HT1080 (cell line): ENCODE measurements at places on chromosomes 12 and 14.

DNA sequence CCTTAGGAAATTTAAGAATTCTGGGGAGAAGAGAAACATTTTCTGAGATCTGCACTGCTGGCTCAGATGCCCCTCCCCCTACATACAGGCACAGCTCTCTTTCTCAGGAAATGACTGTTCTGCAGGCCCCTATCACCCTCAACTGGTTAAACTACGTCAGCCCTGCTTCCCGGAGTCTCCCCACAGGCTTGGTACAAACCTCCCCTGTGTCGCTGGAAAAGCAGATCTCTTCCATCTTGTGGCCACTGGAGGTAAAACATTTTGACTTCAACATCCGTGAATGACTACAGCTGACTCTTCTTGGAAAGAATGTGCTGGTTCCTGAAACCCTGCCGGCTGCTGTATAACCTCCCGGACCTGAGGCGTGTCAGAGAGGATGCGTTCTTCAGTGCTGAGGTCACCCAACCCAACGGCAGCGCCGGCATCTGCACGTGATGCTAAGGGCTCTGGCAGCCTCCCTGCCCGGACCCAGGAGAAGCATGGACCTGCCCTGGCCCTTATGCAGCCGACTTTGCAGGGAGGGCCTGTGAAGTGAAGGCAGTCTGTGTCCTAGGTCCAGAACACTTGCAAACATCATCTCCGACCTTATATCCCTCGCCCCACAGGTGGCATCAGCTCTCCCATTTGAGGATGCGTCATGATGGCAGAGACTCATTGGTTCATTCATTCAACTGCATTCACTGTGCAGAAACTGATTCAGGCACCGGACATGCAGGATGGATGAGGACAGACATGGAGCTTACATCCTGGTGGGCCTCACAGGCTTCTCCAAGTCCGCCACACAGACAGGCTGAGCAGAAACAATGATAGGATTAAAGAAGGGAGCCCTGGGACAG is 129.2 kb downstream of the GCH1 start:
- peak; percentile 99 for DNase-seq

DNA sequence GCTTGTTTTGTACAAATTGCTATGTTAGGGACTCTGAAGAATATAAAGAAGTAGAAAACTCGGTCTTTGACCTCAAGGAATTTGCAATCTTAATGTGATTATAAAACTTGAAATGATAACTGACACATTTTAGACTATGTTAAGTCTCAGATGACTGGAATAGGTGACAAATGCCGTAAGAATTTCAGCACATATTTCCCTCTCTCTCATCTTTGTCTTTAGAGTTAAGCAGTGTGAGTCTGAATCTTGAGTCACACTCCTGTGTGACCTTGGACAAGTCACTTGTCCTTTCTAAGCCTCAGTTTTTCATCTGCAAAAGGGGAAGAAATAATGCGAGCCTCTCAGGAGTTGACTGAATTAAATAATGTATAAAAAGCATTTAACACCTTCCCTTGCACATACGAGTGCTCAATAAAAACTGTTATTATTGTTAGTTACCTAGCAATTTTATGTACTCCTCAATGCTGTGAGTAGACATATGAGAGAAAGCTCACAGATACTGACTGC is 103.7 kb downstream of the DYRK2 start:
- DNase-seq = peak; percentile 51

- DNase-seq = no peak
These were observed 3.0 kb downstream of the GPN3 start for GRCh38 chr12:110465024-110465423.

- DNase-seq = peak; percentile 52
These were observed 20.0 kb upstream of the FICD start for GRCh38 chr12:108495054-108495453.

GRCh38 chr12:46933947-46934346 is 108.2 kb upstream of the SLC38A4 start:
- DNase-seq = peak; percentile 52

GRCh38 chr12:130422676-130423075 is 85.0 kb downstream of the PIWIL1 start:
- DNase-seq = no peak

GRCh38 chr14:97074856-97075255 is 277.7 kb downstream of the VRK1 start:
- no peak for DNase-seq

DNA sequence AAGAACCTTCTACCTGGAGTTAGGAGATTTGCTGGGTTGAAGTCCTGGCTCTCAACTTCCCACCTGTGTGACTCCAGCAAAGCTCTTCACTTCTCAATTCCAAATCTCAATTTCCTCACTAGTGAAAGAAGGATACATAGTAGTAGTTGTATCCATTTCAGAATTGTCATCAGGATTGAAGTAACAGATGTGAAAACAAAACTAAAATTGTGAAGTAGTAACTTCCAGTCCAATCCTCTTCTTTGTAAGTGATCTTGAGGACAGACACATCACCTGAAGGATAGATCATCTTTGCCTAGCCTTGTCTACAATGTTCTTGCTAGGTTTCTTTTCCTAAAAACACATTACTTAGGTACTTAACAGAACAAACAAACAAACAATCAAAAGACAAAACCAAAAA is 1.2 kb upstream of the LRRK2 start:
- DNase-seq = no peak

DNA sequence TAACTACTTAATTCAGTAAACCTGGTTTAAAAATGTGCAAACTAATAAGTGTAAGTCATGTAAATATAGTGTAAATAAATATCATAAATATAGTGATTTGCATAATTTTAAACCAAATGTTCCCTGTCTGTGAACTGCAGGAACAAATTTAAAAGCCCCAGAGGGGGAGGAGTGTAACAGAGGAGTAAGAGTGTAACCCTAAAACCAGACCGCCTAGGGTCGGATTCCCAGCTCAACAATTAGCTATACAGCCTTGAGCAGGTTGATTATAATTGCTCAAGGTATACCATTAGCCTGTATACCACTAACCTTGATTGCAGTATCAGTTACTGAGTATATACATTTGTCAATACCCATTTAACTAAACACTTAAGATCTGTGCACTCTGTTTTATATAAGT is 218.4 kb downstream of the ADAMTS20 start:
- no peak for DNase-seq

GRCh38 chr14:80930836-80931389 is 10.6 kb downstream of the CEP128 start:
- DNase-seq = peak; percentile 94

GRCh38 chr14:105061428-105062047 is 3.7 kb downstream of the GPR132 start:
- no peak for DNase-seq

GRCh38 chr14:68606176-68606575 is 186.7 kb downstream of the ZFP36L1 start:
- DNase-seq = no peak

DNA sequence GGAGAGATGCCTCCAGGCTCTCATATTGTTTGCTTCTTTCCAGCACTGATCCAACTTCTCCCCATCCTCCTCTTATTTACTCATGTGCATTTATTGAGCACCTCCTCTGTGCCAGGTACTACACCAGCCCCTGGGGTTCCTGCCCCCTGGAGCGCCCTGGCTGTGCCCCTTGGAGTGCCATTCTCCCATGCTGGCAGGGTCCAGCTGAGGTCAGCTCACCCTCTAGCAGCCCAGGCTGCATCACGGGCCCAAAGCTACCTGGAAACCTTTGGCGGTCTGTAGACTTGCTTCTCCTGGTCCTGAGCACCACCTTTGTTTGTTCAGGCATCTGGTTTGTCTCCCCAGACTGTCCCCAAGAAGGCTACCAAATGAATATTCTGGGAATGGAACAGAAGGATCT is 67.0 kb downstream of the ADCK1 start:
- DNase-seq = no peak

DNA sequence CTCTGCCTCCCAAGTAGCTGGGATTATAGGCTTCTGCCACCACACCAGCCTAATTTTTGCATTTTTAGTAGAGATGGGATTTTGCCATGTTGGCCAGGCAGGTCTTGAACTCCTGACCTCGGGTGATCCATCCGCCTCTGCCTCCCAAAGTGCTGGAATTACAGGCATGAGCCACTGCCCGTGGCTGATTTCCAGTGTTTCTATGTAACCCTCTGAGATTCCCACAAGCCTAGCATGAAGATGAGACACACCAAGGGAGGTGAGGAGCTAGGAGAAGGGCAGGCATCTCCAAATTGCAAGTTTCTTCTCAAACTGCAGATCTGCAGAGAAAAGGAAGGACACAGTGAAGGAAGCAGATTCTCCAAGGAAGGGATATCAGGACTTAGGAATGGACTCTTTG is 125.0 kb downstream of the CACNA1C start:
- no peak for DNase-seq

DNA sequence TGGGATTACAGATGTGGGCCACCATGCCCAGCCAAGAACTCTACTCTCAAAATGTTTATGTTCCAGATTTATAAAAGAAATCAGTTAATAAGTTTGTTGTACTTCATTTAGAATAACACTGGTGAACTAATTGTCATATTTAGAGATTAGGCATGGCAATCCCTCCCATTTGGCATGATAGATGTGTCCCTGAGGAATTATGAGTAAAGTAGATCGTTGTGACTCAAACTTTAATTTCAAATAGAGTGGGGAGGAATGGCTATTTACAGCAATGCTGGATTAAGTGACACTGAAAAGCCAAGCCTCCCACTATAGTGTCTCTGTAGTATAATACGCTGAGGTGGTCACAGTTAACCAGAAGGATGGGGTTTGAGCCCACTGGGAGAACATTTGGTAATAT is 39.3 kb upstream of the RTRAF start:
- no peak for DNase-seq

DNA sequence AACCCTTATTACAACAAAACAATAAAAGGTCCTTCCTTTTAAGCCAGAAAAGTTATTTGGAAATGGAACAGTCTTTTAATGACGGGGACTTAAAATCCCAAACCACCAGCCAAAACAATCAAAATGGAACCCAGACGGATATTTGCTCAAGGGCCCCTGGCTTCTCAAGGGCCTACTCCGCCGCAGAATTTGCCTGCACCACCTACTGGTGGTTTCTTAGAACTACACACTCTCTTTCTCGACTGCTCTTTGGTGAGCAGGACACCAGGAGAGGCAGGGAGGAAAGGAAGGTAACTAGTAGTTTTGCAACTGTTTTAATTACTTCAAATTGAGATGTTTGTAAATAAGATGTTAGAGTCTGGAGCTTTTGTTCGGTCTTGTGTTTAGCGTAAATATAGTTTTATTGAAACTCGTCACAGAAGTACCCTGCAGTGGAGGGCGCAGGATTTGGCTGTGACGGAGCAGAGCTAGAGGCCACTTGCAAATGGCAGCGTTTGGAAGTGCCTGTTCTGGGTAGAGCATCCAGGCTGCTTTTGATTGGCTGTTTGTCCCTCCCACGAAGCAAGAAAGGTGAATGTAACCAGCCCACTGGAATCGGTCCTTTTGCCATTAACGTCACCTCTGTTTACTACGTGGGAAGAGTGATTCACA is 238.5 kb downstream of the CACNA1C start:
- DNase-seq = peak; percentile 20

DNA sequence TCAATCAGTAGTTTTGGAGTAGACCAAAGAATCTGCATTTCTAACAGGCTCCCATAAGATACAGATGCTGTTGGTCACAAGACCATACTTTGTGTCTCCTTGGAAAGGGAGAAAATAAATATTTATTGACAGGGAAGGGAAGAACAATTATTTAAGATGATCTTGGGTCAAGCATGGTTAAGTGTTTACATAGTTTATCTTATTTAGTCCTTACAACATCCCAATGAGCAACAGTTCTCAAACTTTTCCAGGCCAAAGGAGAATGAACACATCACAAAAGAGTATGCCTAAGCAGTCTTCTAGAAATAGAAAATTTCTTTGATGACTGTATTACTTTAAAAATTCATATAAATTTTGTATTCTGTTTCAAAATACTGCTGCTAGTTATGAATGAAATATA is 8.8 kb downstream of the LPCAT3 start:
- no peak for DNase-seq
